ENCODE measurements at places on chromosomes 2 and 18.
A peak's percentile ranks its signal among the peaks of the same experiment; 100 is the strongest.

DNA sequence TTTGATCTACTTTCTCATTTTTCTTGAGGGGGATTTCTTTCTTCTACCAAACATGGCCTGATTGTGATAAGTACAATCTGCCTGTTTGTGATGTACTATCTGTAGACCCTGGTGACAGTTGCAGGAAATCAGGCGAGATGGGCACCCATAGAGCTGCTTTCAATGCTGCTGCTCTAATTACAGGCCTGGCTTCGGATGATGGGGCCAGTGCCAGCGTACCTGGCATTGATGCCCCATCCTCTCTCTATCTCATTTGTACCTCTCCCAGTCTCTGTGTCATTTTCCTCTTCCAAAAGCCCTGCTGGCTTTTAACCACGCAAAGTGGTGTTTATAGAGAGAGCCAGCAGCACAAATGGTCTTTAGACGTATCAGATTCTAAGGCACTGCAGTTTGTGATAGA is 69.9 kb downstream of the KCTD18 start:
- no peak for DNase-seq

GRCh38 chr18:67672155-67672554 is 155.6 kb upstream of the DSEL start:
- DNase-seq, result no peak

GRCh38 chr2:128414946-128415778 is 96.5 kb upstream of the HS6ST1 start:
- DNase-seq, result no peak

GRCh38 chr2:61167579-61167978 is 5.6 kb downstream of the C2orf74 start:
- no peak for DNase-seq

GRCh38 chr2:41496908-41497307 is 550.9 kb upstream of the PKDCC start:
- peak; percentile 6 for DNase-seq
